ENCODE measurements at places on chromosomes 1 and 21.

DNA sequence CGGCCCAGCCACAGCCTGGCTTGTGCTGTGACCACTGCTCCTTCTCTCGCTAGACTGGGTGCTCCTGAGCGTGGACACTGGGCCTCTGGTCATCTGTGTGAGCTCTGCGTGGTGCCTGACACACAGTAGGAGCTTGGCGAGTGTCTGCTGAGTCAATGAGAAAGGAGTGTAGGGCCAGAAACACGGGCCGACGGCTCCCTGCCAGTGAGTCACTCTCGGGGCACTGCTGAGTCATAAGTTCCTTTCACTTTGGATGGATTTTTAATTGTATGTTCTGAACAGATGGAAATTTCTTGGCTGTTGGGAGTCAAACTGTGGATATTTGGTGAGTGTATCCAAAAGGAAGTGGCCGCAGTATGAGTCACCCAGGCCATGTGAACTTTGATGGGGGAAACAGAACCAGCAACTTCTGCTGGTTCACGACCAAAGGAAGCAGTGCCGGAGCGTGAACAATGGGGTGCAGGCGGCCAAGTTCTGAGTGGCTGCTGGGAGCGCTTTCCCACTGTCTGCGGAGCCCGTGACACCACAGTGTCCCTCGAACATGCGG, 41.0 kb upstream of the COL18A1 start:
- DNase-seq: peak; percentile 13

DNA sequence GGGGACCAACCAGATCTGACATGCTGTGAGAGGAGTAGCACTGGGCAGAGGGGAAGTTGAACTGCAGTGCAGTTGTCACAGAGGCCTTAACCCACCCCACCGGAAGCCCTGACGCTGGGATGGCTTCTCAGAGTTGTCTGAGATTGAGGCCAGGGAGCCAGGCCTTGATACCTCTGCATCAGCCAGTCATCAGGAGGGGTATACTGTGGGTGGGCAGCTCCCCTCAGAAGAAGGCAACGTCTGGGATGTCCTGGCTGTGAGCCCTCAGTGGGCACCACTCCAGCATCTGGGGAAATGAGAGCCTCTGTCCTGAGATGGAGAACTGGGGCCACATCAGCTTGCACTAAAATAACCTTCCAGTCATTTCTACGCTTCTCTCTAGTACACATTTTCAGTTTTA, 47.9 kb upstream of the BCAR3 start:
- no peak for DNase-seq

DNA sequence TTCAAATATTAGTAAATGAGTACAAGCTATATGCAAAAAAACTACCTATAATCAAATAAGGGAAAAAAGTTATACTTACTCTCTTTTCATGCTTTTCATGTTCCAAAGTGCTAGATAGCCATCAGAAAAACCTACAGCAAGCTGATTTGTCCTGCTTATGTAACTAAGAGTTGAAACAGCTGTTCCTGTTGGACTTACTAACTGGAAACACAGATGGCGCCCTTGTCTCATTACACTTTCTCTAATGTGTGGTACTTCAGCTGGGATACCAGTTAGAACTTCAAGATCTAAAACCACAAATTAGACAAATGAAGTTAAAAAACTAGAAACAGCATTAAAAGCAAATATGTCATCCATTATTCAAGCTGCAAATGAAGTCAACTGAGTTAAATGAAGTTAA, 24.3 kb downstream of the AHCTF1 start:
- DNase-seq: peak; percentile 66

DNA sequence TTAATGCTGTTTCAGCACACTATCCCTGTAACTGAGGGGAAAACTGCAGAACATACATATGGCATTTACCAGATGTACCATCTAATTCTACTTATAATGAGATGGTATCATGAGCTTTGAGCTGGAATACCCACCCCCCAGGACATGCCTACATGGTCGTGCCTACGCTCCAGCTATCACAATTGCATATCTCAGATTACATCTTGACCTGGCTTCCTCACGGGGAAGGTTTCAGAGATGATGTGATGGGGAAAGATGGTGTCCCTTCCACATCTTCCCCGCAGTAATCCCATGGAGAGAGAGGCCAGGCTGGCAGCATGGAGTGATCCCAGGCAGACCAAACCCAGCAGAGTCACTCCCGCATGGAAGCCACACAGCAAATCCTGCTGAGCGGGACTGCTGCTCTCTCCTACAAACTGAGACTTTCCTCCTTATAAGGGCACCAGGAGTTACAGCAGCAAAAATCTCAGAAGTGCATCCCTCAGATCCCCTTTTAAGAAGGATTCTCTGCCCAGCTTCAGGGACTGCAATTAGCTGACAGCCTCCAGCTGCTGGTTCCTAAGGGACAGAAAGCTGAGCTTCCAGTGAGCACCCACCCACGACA, 67.1 kb downstream of the KCNH1 start:
- no peak for DNase-seq

- DNase-seq: no peak
Observed at GRCh38 chr1:200707116-200707515, 31.6 kb upstream of the CAMSAP2 start.

GRCh38 chr1:154104433-154105082, 50.3 kb downstream of the NUP210L start:
- DNase-seq: no peak

- DNase-seq: no peak
Observed at GRCh38 chr1:117260761-117261423, 50.2 kb upstream of the VTCN1 start.

DNA sequence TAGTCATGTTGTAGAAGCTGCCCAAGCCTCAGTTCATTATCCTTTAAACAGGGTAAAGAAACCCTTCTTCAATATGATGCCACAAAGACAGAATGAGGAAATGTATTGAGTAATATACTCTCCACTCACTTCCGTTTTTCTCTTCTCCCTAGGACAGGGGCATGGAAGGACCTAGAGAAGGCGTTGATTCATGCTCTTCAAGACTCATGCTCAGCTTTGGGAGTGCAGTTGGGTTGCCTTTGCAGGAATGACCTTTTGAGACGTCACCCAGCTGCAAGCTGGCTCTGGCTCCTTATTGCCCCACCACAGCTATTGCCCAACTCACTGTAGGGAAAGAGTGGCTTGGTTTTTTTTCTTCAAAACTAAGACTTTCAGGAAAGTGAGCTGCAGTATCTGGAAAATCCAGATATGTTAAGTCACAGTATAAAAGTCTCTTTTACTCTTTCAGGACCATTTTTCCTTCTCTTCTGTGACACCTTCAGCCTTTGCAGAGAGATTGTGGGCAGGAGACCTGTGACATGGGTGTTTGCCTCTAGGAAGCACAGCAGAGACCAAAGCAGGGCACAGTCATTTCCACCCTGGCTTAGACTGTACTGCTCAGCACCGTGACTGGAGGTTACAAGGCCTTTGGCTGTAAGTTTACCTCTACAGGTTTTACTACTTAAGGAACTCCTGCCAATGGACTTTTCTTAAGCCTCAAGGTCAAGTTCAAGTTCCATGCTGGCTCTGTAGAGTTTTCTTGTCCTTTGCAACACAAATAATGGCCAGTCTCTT, 39.5 kb downstream of the XCL2 start:
- peak; percentile 60 for DNase-seq

DNA sequence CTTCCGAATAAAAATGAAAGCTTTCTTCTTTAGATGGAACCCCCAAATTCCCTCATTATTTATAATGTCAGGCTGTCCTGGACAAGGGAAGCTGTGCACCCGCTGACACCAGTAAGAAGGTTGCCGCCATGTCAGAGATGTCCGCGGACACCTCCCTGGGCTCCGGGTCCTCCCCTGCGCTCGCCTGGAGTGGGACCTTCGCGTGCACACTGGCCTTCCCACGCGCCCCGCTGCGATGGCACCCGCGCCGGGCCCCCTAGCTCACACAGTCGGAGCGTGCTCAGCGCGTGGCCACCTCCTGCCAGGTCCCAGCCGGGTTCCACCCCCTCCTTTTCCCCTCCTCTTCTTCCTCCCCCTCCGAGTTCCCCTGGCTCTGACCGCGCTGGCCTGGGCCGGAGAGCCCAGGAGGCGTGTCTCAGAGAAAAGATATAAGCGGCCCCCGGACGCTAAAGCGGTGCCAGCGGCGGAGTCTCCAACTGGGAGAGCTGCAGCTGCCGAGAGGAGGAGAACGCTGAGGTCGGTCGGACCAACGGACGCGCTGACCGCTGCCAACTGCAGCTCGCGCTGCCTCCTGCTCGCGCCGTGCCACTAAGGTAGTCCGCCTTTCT, at the start of gene G0S2:
TSS of gene G0S2 (plus strand) at position 456 of the 608 bp plus-strand sequence. CDS start 273 bp downstream, outside the sequence.
- DNase-seq: peak; percentile 76

GRCh38 chr21:36994501-36995158, 11.9 kb upstream of the RIPPLY3 start:
- no peak for DNase-seq

DNA sequence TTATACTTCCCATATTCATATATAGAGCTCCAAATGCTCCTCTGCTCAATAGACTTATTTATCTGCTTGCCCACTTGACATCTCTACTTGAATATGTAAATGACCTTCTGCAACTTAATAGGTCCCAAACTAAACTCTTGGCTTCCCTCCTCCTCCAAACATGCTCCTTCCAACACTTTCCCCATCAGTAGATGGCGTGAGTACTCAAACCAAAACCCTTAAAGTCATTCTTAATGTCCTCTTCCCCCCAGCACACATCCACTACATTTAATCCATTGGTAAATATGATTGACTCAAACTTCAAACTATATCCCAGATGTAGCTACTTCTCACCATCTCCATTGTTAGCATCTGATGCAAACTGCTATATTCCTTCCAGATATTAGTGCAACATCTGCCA, 48.5 kb upstream of the PBX1 start:
- DNase-seq: no peak

- no peak for DNase-seq
Observed at GRCh38 chr1:14980621-14981218, 172.8 kb upstream of the TMEM51 start.

DNA sequence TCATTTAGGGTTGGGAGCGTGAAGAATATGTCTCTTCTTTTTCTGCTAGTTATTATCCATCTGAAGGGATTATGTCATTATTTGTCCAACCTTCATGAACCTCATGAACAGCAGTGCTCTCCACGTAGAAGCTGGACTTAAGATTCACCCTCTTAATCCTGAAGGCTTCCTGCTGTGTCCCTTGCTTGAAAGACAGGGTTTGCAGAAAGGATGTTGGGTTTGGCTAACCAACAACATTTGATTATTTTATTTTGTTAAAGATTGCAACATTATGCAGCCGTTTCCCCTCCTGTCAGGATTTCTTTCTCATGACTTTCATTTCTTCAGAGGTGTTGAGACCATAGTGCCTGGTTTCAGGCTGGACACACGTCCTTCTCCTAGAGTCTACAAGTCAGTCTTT, 75.2 kb downstream of the NGF start:
- no peak for DNase-seq

DNA sequence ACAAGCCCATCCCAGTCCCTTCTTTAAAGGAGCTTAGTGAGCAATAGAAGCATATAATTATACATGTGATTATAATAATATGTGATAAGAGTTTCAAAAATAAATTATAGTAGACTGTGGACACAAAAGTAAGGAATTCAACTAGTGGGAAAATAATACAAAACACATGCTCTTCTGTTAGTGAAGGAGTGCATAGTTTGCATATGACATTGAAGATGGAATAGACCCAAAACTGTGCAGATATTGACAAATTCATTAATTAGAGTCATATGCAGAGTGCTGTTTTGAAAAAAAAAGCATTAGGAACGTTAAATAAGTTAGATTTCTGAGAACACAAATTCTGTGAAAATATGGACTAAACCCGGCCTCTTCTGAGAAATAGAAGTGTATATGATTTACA, 278.8 kb downstream of the ASTN1 start:
- DNase-seq: no peak

DNA sequence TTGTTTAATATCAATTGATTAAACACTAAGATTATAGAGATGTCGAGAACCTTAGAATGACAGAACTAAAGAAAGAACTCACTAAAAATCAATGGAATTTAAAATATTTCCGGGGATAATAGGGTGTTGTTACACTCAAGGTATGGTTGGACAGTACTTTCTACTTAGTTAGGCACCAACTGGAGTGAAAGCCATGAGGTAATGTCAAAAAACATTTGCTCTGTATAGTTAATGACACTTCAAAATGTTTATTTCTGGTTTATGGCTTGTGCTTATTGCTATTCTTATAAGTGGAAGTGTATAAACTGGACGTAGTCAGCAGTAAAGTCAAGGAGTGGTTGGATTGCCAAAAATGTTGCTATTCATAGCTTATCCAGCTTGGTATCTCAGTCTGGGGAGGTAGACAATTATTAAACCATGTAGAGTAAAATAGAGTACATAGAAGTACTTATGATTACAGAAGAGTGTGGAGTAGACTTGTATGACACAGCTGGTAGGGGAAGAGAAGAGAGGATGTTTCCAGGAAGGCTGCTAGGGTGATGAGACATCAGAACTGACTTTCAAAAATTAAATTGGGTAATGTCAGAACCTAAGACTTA, 56.5 kb upstream of the BMP8A start:
- DNase-seq: no peak

DNA sequence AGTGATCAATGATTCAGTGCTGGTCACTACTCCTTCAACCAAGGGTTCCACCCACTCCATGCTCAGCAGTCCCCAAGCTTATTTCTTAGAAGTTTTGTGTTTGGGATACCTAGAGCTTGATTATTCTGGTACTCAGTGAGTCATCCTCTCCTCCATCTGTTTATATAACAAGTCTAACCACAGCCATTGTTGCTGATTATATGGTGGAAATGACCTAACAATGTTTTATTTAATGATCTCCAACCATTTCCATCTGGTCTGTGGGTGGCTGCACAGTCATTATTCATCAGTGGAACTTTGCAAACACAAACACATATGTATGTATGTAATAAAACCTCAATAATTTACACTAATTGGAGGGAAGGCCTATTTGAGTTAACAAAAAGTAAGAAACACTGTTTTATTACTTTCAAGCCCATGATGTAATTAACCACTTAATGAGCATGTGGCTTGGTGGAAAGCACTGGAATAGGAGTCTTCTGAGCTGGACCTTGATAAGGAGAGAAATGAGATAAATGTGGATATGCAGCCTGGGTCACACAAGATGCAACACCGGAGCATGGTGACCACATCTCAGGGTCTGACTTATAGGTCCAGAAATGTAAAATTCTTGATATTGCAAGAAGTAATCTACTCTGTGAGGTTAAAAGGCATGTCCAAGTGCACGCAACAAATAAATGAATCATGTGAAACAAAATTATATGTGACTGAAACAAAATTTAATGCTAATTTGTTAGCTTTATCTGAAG, 99.0 kb upstream of the WLS start:
- no peak for DNase-seq

GRCh38 chr1:31937300-31938183, 626 bp downstream of the PTP4A2 start:
- DNase-seq: no peak

DNA sequence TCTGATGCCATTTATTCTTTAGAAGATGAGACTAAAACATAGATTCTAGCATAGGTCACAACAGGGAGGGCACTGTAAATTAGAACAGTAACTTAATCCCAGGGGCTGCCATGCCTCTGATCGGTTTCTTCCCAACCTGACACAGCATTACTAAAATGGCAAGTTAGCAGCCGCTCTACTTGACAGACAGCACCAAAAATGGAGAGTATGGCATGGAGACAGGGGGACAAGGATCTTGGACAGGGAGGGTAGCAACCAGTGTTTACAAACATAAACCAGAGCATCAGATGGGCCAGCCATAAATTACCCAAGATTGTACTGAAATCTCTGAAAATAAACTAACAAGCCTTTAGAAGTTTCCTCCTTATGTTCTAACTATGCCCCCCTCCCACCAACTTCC, 5.9 kb downstream of the DUSP10 start:
- no peak for DNase-seq

- no peak for DNase-seq
Observed at GRCh38 chr1:66521721-66522365, 12.1 kb upstream of the SGIP1 start.

Data from bone marrow (tissue), 2 donors.